Stimulated activated CD4-positive, alpha-beta T cell treated with anti-CD3 and anti-CD28 coated beads, Interleukin-4, amount 100 ng/mL, for 1 hour (primary cell): ENCODE measurements at places on chromosomes 1 and 21.

DNA sequence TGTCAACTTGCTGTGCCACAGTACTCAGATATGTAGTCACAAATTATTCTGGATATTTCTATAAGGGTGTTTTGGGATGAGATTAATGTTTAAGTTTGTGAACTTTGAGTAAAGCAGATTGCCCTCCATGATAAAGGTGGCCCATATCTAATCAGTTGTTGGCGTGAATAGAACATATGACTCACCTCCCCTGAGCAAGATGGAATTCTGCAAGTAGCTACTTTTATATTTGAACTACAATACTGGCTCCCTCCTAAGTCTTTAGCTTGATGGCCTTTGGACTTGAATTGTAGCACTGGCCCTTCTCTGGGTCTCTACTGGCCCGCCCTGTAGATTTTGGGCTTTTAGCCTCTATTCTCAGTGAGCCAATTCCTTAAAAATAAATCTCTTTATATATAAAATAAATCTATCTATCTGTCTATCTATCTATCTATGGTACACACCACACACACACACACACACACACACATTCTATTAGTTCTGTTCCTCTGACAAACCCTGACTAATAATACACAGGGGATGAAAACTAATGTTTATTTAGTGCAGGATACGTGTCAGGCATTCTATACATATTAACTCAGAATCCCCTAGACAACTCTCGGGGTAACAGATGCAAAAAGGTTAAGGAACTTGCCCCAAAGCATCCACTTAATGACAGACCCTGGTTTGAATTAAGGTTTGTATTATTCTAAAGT is 37.9 kb upstream of the PDC start:
- no peak for DNase-seq

- DNase-seq, result no peak
Measured at GRCh38 chr1:101059945-101060542, 34.5 kb upstream of the DPH5 start.

DNA sequence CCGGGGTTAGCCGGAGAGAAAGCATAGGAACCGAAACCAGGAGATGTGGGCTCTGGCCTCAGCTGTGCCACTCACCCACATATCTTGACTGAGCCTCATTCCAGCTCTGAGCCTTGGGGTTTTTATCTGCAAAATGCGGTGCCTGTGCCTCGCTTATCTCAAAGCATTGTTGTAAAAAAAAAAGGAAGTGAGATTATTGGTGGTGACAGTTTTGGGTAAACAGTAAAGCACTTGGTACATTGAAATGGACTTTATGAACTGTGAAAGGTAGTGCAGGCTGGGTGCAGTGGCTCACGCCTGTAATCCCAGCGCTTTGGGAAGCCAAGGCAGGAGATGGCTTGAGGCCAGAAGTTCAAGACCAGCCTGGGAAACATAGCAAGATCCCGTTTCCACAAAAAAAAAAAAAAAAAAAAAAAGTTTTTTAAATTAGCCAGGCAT is 3.8 kb downstream of the PTAFR start:
- no peak for DNase-seq

- no peak for DNase-seq
Measured at GRCh38 chr21:44758781-44759627, 42.6 kb downstream of the UBE2G2 start.

GRCh38 chr1:97685360-97685759 is 235.5 kb downstream of the DPYD start:
- no peak for DNase-seq

GRCh38 chr1:3898994-3899753 is 898 bp downstream of the C1orf174 start:
- no peak for DNase-seq

GRCh38 chr1:239765163-239765562 is 326.5 kb upstream of the FMN2 start:
- DNase-seq, result no peak

DNA sequence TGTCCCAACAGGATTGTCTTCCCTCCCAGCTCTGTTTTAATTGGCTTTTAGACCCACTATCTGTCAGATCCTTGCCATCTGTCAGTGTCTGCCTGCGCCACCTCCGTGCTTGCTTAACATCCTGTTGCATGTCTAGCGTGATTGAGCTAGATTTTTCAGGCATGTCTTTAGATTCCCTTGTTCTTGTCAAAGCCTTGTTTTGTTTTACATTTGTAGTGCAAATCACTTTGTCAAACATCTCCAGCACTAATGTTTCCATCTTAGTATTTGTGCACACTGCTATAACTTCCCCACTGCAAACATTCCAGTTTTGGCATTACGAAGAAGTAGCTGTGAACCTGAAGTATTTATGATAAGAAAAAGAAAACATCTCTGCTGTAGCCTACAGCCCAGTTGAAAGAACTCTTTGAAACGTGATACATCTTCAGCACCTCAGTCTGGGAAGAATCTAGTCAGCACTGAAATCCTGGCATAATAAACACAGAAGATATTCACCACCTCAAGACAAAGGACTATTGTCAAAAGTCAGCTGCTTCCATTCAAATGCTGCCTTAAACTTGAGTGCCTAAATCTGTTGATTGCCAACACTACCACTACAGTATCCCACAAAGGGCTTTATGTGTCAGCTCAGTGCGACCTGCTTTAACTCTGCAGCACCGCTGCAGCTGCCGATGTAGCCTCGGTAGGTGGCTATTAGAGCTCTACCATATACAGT is 105.0 kb downstream of the FNBP1L start:
- DNase-seq, result no peak

DNA sequence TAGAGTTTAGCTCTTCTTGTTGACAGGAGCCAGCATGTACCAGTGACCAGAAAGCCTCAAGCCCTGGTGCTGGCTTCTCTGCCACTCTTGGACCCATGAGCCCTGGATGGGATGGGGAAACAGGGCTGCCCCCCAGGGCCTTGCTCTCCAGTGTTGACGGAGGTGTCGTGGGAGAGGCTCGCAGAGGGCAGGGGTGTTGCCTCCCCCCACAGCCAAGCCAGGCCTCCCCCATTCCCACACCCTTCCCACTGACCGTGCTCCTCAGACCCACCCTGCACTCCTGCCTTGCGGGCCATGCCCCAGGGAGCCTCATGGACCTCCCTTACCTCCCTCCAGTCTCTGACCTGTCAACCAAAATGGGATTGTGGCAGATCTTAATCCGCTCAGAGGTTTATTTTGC is 123.8 kb upstream of the COL6A1 start:
- no peak for DNase-seq

DNA sequence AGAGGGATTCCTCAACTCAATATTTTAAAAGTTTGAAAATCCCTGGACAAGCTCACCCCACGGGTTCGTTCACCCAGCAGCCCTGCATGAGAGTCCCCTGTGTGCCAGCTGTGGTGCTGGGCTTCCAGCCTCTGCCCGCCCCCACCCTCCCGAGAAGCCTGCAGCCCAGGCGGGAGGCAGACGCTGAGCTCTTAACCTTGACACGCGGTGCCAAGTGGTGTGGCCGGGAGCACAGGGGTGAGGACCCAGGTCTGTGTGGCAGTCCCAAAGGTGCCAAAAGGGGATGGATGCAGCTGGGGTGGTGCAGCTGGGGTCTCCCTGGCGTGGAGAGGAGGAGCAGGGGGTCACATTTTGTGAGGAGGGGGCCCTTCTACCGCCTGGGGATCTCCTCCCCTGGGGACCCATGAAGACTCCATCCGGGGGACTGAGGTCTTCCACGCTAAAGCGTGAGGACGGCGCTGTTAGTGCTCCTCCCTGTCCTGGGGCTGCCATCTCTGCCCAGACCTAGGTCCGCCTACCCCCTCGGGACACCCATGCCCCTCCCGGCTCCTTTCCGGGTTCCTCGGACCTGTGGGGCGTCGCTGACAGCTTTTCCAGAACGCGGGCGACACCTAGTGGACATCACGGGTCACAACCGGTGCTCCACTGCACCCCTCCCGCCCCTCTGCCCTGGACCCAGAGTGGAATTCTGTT is 12.9 kb downstream of the PLA2G2F start:
- DNase-seq, result peak; percentile 77

DNA sequence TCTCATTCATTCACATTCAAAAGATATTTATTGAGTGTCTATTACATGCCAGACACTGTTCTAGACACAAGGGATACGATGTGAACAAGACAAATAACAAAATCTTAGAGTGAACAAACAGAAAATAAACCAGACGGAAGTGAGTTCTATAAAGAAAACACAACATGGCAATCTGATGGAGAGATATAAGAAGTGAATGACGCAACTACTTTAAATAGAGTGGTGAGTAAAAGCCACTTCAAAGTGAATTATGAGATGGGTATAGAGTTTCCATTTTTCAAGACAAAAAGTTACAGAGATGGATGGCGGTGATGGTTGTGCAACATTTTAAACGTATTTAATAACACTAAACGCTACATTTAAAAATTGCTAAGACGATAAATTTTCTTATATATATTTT is 75.4 kb downstream of the CEP170 start:
- no peak for DNase-seq

DNA sequence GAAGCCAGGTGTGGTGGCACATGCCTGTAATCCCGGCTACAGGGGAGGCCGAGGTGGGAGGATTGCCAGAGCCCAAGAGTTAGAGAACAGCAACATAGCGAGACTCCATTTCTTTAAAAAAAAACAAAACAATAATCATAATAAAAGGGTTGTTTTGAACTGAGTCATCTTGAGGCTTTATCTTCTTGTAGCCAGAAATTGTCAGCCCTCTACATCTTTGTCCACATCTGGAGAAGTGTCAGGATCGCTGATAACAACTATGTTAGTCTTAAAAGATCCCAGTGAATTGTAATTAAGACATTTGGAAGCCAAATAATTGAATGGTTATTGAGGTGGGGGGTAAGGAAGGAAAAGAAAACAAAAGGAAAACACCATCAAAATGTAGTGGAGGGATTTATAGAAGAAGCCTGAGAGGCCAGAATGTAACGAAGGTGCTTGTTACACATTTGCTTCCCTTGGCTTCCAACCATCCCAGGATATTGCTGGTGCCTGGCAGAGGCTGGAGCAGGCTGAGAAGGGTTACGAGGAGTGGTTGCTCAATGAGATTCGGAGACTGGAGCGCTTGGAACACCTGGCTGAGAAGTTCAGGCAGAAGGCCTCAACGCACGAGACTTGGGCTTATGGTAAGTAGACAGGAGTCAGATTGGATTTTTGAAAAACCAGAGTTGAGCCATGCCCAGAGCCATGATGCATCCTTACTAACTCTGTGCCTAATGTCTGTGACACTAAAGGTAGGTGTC is 52.5 kb upstream of the MTR start:
- no peak for DNase-seq

- no peak for DNase-seq
Measured at GRCh38 chr1:15104768-15105167, 48.8 kb upstream of the TMEM51 start.

DNA sequence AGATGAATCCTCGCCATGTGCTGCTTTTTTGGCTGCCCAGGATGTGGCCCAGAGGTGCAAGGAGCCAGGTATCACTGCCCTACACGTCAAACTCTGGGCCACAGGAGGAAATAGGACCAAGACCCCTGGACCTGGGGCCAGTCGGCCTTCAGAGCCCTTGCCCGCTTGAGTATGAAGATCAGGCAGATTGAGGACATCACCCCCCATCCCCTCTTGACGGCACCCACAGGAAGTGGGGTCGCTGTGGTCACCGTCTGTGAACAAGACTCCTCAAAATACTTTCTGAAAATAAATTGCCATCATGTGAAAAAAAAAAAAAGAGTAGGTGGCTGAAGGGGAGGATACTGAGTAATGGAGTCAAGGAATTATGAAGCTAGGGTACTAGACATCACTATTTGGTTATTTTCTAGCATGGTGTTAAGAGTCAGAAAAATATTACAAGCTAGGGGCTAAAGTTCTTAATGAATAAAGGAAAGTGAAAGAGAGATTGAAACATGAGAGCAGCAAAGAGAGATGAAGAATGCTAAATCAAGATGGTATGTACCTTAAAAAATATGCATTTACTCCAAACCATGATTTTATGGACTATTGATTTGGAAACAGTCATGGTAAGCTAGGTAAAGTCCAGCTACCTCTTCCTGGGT is 84.9 kb downstream of the CLEC20A start:
- no peak for DNase-seq

DNA sequence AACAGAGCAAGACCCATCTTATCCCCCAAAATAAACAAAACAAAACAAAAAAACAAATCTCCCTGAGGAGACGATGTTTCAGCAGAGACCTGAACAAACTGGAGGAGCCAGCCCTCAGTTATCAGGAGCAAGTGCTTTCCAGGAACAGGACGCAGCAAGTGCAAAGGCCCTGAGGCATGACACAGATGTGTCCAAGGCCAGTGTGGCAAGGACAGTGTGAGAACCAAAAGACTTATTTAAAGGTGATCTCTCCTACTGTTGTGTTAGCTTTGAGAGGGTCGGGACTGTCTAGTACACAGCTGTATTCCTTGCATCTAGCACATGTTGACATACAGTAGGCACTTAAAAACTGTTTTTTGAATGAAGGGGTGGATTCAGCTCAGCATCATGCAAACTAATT is 48.0 kb downstream of the FOXD2 start:
- DNase-seq, result no peak

DNA sequence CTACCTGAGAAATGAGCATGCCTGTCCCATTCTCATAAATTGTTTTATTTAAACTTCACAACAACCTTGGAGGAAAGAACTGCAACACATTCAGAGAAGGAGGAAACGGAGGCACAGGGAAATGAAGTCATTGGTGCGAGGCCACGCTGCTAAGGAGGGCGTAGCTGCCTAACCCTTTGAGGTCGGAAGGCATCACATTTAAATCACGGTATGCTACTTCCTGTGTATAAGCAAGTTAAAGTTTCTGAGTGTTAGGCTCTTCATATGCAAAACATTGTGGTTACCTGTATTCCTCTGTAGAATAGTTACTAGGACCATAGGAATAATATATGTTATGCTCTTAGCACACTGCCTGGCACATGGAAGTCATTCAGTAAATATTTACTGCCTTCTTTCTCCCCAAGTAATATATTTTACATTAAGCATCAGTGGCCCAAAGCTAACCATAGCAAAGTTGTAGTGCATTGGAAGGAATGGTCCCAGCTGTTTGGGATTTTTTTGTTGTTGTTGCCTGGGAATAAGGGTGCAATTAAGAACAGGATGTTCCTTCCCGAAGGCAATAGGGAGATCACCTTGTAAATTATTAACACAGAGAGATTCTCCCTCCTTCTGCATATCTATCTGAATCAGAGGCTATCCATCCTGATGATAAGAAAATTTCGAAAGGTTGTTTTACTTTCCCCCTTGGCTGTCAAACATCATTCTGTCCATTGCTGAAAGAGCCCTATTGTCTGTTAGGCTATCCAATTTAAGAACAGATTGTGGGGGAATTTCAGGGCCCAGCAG is 192.2 kb upstream of the C8B start:
- DNase-seq, result no peak

DNA sequence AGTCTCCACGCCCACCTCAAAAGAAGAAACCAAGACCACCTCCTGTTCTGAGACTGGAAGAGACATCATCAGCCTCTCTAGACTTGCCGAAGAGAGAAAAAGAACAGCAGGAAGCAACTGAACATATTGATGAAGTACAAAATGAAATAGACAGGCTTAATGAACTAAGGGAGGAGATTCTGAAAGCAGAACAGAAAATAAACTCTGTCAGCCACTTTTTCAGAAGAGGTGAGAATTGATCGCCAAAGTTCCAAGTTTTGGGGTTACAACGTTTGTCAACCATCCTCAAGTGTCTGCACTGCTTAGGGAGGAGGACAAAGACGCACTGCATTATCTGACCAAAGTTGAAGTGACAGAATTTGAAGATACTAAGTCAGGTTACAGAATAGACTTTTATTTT is 45.6 kb downstream of the ABL2 start:
- no peak for DNase-seq

- no peak for DNase-seq
Measured at GRCh38 chr1:27192039-27192529, 37.2 kb upstream of the SLC9A1 start.
